ENCODE measurements at places on chromosomes 12 and 14.

GRCh38 chr12:124251186-124251585, 43.7 kb upstream of the RFLNA start:
- DNase-seq: no peak

DNA sequence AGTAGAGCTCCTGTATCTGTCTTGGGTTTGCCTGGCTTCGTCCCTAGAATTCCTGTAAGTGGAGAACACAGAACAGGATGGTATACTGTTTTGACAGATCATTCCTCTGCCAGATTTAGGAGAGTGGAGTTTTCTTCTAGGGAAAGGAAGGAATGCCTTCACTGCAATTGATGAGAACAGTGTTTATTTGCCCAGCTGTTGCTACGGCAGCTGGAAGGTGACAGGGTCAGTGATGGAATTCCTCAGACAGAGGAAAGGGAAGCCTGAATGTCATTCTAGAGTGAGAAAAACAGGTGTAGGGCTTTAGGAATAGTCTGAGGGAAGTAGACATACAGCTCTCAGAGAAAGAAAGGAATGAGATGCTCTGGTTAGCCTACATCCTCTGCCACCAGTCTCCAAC, 11.7 kb downstream of the CSRNP2 start:
- no peak for DNase-seq

- DNase-seq: no peak
These were observed 108.8 kb downstream of the KITLG start for GRCh38 chr12:88471331-88472045.

DNA sequence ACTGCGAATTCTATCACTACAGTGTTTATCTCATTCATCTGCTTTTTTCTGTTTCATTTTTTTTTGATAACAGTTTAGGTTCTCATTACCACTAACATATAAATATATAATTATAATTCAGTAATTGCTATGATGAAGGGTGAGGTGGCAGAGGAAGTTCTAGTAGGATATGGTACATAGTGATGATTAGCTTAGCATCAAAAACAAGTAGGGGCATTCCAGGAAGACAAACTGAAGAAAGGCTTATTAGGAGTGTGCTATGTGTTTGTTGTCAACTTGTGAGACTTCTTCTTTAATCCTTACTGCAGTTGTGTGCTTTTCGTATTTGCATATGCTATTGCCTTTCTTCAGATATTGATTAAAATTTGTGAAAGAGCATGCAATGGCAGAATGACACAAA, 20.6 kb downstream of the FUT8 start:
- no peak for DNase-seq

DNA sequence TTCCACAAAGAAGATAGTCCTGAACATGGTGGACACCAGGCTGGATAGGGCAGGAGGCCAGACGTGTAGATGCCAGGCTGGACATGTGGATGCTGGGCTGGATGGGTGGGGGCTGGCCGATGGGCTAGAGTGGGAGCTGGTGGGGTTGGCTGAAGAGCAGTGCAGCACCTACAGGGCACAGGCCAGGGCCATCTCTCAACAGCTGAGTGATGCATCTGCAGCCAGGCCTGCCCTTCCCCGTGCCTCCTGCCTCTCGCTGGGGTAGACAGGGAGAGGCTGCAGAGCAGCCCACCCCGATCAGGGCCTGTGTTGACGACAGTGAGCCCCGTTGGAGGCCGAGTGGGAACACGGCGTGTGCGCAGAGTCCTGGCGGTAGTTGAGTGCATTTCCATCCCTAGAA, 39.3 kb downstream of the EP400 start:
- no peak for DNase-seq

- DNase-seq: no peak
These were observed 209.4 kb upstream of the G2E3 start for GRCh38 chr14:30349520-30349919.

DNA sequence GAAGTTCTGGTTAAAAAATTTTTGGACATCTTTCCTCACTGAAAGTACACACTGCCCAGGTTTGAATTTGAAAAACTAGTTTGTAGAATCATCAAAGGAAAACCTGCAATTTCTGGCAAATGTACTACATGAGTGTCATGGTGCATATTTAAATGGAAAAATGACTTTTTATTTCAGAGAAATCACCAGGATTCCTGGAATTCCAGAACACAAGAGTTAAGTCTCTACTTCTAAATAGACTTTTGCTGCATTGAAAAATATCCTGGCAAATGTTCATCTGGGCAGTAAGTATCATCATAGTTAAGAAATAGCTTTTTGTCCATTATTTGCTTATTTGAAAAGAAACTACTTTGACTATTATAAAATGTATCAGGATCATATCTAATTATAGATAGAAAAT, 275.1 kb downstream of the PRKD1 start:
- DNase-seq: no peak

- DNase-seq: no peak
These were observed 153.1 kb downstream of the TMEM117 start for GRCh38 chr12:43988838-43989560.

- no peak for DNase-seq
These were observed 66.4 kb upstream of the C12orf71 start for GRCh38 chr12:27148791-27149190.

- DNase-seq: no peak
These were observed 105.2 kb downstream of the GARIN6 start for GRCh38 chr12:99752740-99753139.

DNA sequence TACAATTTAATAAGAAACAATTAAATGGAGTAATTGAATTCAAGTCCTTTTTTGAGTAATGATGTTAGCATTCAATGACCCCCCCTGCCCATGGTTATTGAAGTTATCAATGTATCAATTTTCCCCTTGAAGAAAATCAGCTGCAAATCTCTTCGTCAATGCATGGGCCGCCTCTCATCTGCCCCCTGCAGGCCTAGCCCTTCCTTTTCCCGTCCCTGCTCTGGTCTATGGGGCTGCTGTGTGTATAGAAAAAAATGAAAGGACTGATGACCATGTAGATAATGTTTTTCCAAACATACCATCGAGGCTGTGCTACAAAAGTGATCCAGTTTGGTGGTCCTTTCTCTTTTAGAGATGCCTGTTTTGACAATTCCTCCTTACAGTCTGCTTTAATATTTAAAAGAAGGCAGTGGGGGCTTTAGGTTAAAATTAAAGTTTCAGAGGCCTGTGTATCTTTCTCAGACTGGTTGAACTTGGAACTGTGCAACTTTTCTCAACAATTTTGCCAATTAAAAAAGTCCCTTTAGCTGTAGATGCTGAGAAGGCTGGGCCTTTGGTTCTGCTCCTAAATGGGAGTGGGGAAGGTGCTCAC, 98.4 kb downstream of the APAF1 start:
- no peak for DNase-seq

Data from large intestine (tissue), 12 donors.